SJSA1 (cell line): ENCODE measurements at places on chromosomes 7 and 10. TPM values are rescaled to one million over a fixed set of nuclear protein-coding genes. Genes with fewer than 3 reads are reported as not detected.
A peak's percentile ranks its signal among the peaks of the same experiment; 100 is the strongest.

DNA sequence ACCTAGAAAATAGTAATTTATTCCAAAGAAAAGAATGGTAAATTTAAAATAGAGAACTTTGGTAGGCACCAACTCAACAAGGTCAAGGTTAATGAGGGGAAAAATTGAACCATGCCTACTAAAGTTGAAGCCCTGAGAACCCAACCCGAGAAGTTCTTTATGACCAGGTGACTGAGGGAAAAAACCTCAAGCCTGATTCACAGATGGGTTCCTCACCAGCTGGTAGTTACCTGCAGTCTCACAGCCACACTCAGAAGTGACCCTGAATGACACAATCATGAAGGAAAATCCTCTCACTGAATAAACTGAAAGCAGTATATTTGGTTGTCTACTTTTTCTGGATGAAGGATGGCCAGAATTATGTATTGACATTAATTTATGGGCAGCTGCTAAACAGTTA, 7.0 kb downstream of the C10orf67 start:
- H3K36me3 ChIP-seq, result no peaks in the 10 kb centered on the region
- H3K27ac ChIP-seq, result no peak overlapping the region
- DNase-seq, result no peak
- no peaks in the 10 kb centered on the region for H3K27me3 ChIP-seq
- no peak overlapping the region for H3K4me3 ChIP-seq
- H3K4me1 ChIP-seq, result no peaks in the 10 kb centered on the region

DNA sequence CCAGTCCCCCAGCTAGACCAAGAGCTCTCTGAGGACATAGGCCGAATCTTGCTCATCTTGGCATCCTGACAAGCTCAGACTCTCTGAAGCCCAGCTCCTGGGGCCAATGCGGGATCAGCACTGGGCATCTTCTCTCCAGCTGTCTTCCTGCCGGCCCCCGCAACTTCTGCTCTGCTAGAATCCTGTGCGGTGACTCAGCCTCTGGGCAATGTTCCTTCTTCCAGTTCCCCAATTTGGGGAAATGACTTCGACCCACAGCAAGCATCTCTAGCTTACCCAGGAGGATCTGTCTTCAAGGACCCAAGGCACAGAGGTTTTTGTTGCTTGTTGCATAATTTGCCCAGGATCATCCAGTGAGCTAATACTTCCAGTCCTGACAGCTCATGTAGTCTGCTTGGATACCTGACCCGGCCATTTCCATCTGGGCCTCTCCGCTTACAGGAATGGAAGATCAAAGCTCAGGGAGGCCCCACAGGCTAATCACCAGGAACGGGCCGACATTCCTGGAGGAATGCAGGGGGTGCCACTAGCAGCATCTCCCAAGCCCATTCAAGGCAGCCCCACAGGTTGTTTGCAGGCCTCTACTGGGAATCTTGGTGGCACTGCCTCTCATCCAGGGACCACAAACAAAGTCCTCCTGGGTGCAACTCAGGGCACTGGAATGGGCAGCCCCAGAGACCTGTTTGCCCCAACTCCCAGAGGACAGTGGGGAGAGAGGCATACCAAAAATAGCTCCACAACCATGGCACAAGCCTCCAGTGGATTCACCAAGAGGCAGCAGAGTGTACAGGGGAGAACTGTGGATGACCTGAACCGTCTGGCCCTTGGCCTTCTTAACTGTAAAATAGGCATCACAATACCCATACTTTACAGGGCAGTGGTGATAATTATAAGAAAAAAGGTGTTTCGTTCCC, 151.9 kb downstream of the NEURL1 start:
- peaks cover 16% of the 10 kb centered on the region for H3K4me1 ChIP-seq
- no peak overlapping the region for H3K4me3 ChIP-seq
- peaks cover 54% of the 10 kb centered on the region for H3K36me3 ChIP-seq
- peak; percentile 27 for DNase-seq

GRCh38 chr10:86693721-86694369, 25.5 kb downstream of the LDB3 start:
- H3K27ac ChIP-seq, result no peak overlapping the region
- H3K27me3 ChIP-seq, result no peaks in the 10 kb centered on the region
- no peaks in the 10 kb centered on the region for H3K36me3 ChIP-seq
- no peak overlapping the region for H3K4me3 ChIP-seq
- H3K4me1 ChIP-seq, result peaks cover 11% of the 10 kb centered on the region

The PPP1R17 gene
- total RNA-seq, result not detected in 2 replicates

- H3K27me3 ChIP-seq, result no peaks in the 10 kb centered on the region
- H3K27ac ChIP-seq, result peak overlapping the region; percentile 8; the same call in 1 of the 2 replicates
- H3K4me3 ChIP-seq, result no peak overlapping the region
These were observed 115.5 kb upstream of the ZNF438 start for GRCh38 chr10:31147210-31147608.

The KCP gene
- total RNA-seq, result not detected in 2 replicates

The ALDH18A1 gene
- total RNA-seq, result 55.0 and 60.2 TPM in 2 replicates

- H3K27ac ChIP-seq, result no peak overlapping the region
- H3K4me1 ChIP-seq, result no peaks in the 10 kb centered on the region
- DNase-seq, result no peak
- H3K36me3 ChIP-seq, result no peaks in the 10 kb centered on the region
- H3K27me3 ChIP-seq, result peaks cover 7% of the 10 kb centered on the region
These were observed 51.4 kb upstream of the SCIN start for GRCh38 chr7:12518920-12519681.

DNA sequence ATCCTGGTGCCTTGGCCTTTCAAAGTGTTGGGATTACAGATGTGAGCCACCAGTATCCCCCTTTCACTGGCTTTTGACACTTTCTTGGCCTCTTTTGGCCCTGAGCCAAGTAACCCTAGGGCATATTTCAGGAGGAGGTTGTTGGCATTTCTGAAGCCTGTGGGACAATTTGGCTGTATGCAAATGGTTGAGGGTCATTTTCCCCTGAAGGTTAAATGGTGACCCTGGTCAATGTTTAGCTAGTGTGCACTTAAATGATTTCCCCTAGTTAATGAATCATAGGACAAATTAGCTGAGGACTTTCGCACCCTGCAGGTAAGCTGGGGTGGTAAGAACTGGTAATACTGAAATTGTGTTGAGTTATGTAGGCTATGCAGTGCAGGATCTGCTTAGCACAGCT, 660.5 kb downstream of the LRMDA start:
- H3K4me3 ChIP-seq, result no peak overlapping the region
- H3K36me3 ChIP-seq, result no peaks in the 10 kb centered on the region
- no peaks in the 10 kb centered on the region for H3K27me3 ChIP-seq
- H3K27ac ChIP-seq, result no peak overlapping the region
- no peaks in the 10 kb centered on the region for H3K4me1 ChIP-seq
- no peak for DNase-seq

The CNTNAP2 gene
- total RNA-seq, result 0.29 TPM in 1 of 2 replicates, not detected in the other

The WEE2 gene
- total RNA-seq, result not detected in 2 replicates

GRCh38 chr7:111789048-111789320, 226.7 kb upstream of the IMMP2L start:
- H3K4me1 ChIP-seq, result no peaks in the 10 kb centered on the region
- H3K4me3 ChIP-seq, result no peak overlapping the region
- H3K27me3 ChIP-seq, result no peaks in the 10 kb centered on the region
- DNase-seq, result no peak

GRCh38 chr10:101851411-101852116, 8.0 kb upstream of the KCNIP2 start:
- no peaks in the 10 kb centered on the region for H3K4me1 ChIP-seq
- no peak for DNase-seq
- no peaks in the 10 kb centered on the region for H3K36me3 ChIP-seq
- H3K27ac ChIP-seq, result no peak overlapping the region

GRCh38 chr7:17411922-17412321, 113.5 kb downstream of the AHR start:
- H3K27me3 ChIP-seq, result no peaks in the 10 kb centered on the region
- DNase-seq, result no peak
- H3K36me3 ChIP-seq, result no peaks in the 10 kb centered on the region
- H3K4me3 ChIP-seq, result no peak overlapping the region
- peaks cover 19% of the 10 kb centered on the region for H3K4me1 ChIP-seq

DNA sequence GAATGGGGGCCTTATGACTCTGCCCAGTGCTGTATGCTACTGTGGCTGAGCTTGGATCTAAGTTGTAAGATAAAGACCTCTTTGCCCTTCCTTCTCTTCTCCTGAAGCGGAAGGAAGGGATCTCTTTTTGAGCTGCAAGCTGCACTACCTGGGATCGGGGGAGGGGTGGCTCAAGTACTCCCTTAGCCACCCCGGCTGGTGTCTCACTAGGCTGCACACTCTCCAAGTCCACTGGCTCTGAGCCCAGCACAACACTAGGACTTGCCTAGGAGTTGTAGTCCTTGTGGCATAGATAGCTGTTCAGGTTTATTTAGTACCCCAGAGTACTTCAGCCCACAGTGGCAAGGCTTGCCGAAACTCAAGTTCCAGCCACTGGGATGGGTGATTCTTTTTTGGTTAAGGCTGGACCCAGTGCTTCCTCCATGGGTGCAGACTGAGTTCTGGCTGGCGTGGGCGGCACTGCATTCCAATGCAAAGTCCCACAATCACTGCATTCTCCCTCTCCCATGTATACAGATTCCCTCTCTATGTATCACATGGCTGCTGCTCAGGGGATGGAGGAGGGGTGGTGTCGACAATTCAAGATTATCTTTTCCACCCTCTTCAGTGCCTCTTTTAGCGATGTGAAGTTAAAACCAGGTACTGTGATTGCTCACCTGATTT, 76.2 kb upstream of the SLC25A13 start:
- no peaks in the 10 kb centered on the region for H3K27me3 ChIP-seq
- H3K4me3 ChIP-seq, result no peak overlapping the region
- H3K27ac ChIP-seq, result no peak overlapping the region
- no peaks in the 10 kb centered on the region for H3K36me3 ChIP-seq
- DNase-seq, result no peak
- no peaks in the 10 kb centered on the region for H3K4me1 ChIP-seq

The CALCR gene
- not detected in 2 replicates for total RNA-seq

The GJC3 gene
- not detected in 2 replicates for total RNA-seq

- DNase-seq, result no peak
- no peaks in the 10 kb centered on the region for H3K4me1 ChIP-seq
- no peaks in the 10 kb centered on the region for H3K36me3 ChIP-seq
These were observed 34.4 kb downstream of the ASB4 start for GRCh38 chr7:95520136-95520535.

GRCh38 chr7:129495987-129496386, 6.3 kb upstream of the SMKR1 start:
- peaks cover 12% of the 10 kb centered on the region for H3K4me1 ChIP-seq
- H3K36me3 ChIP-seq, result no peaks in the 10 kb centered on the region
- H3K4me3 ChIP-seq, result no peak overlapping the region
- H3K27me3 ChIP-seq, result no peaks in the 10 kb centered on the region
- DNase-seq, result no peak
- no peak overlapping the region for H3K27ac ChIP-seq

The TRA2A gene
- 21.1 and 29.0 TPM in 2 replicates for total RNA-seq

DNA sequence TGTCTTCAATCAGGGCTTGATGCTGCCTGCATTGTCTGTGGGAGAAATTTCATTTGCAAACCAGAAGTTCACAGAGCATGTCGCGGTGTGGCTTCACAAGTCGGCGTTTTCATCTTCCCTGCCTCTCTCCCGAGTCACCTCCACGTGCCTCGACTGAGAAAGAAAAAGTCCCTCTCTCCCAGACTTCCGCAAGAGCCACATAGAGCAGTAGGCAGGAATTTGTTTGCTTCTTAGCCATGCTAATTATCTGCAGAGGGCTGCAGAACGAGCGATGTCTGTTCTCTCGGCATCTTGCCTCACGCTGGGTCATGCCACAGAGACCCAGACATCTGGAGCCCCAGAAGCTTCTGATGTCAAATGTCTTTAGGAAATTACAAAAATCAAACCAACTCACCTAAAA, 272.2 kb downstream of the TCF7L2 start:
- H3K36me3 ChIP-seq, result no peaks in the 10 kb centered on the region
- H3K27me3 ChIP-seq, result no peaks in the 10 kb centered on the region
- H3K4me3 ChIP-seq, result no peak overlapping the region
- no peak for DNase-seq
- peak overlapping the region; percentile 9; the same call in 1 of the 2 replicates for H3K27ac ChIP-seq

- DNase-seq, result no peak
- H3K27me3 ChIP-seq, result no peaks in the 10 kb centered on the region
- H3K4me1 ChIP-seq, result no peaks in the 10 kb centered on the region
- no peak overlapping the region for H3K27ac ChIP-seq
- H3K36me3 ChIP-seq, result no peaks in the 10 kb centered on the region
These were observed 1024.9 kb downstream of the REEP3 start for GRCh38 chr10:64546073-64546472.

The C10orf105 gene
- not detected in 2 replicates for total RNA-seq

DNA sequence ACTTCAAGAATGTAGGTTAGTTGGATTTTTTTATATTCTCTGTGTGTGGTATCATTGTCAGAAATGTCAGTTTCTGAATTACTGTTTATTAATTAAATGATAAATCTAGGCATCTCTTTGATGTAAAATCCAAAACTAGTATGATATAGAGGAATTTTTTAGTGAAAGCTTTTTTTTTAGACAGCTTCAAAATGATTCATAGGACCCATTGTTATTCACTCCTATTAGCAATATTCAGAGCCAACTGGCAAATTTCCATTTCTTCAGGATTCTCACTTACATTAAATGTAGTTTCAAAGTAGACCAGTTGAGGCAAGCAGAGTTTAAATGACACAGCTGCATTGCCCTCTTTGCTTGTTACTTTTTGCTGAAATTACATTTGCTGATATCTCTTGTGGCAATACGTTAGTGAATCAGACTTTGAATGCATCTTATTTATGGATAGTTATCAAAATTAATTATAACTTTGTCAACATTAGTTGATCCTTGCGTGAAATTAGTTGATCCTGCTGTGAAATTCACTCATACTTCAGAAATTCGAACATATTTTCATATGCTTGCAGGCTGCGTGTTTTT, 20.3 kb downstream of the ZNF277 start:
- no peaks in the 10 kb centered on the region for H3K27me3 ChIP-seq
- no peak overlapping the region for H3K4me3 ChIP-seq
- DNase-seq, result no peak
- H3K36me3 ChIP-seq, result no peaks in the 10 kb centered on the region
- H3K4me1 ChIP-seq, result peaks cover 3% of the 10 kb centered on the region; the same call in 1 of the 2 replicates

The CYP2C9 gene
- not detected in 2 replicates for total RNA-seq

DNA sequence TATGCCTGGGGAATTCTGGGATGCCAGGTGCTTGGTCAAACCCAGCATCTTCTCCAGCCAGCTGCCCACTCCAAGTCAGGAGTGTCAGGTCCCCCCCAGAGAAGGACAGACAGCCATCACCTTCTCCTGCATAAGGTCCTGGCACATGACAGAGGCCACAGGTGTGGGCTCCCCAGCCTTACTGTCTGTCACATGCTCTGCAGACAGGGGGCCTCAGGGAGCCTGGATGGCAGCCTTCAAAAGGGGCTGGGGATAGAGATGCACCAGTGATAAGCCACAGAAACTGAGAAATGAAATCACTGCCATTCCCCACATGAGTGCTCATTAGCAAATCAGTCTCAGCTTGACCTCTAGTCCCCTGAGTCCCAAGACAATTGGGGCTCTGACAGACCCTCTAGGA, 72.9 kb downstream of the PLXNA4 start:
- H3K27me3 ChIP-seq, result no peaks in the 10 kb centered on the region
- DNase-seq, result no peak
- H3K36me3 ChIP-seq, result no peaks in the 10 kb centered on the region
- no peak overlapping the region for H3K4me3 ChIP-seq
- no peak overlapping the region for H3K27ac ChIP-seq

The SLC39A12 gene
- not detected in 2 replicates for total RNA-seq

The MUC3A gene
- not detected in 2 replicates for total RNA-seq

The EPHB4 gene
- total RNA-seq, result 39.8 and 49.0 TPM in 2 replicates

The ZNF467 gene
- not detected in 2 replicates for total RNA-seq
